ENCODE measurements at places on chromosomes 3 and 15.

DNA sequence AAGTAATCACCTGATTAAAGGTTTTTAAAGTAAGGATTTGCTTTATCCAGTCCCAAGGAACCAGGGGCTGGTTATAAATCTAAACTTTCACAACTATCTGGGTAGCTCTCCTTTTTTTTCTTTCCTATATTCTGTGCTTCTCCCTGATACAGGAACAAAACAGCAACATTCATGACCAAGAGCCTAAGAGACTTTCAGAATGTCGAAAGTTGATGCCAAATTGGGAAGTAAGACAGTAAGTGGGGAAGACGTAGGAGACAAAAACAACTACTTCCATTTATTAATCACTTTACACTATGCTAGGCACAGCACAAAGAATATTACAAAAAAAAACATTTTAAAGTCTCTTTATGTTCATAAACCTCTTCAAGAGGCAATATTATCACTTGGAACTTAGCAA lies 211.6 kb downstream of the MAGI1 start:
- DNase-seq = no peak

- DNase-seq = no peak
These were observed 124.1 kb downstream of the DNAH12 start for GRCh38 chr3:57420001-57420400.

- no peak for DNase-seq
These were observed 105.1 kb upstream of the FRMD4B start for GRCh38 chr3:69490971-69491370.

- no peak for DNase-seq
These were observed 53.3 kb downstream of the KY start for GRCh38 chr3:134597390-134597970.

DNA sequence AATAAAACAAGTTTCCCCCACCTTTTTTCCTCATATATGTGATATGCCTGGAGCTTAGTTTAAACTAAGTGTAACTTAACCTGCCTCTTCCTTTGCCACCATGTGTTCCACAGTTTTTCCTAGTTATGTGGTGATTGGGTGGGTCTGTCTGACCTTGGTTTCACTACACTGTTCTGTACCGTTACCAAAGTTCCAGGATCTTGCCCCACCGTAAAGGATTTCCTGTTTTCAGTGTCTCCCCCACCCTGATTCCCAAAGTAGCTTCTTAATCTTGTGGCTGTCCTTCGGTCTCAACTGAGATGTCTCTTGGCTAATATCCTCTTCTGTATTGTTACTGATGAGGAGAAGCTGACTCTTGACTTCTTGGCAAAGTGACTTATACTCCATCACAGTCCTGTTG lies 6.4 kb upstream of the MGA start:
- DNase-seq = no peak

GRCh38 chr3:103085465-103085864 lies 650.6 kb downstream of the ZPLD1 start:
- DNase-seq = no peak

- no peak for DNase-seq
These were observed 53.8 kb upstream of the SEC22A start for GRCh38 chr3:123147754-123148535.

GRCh38 chr3:160501325-160501724 lies 51.7 kb upstream of the TRIM59 start:
- no peak for DNase-seq

GRCh38 chr3:183774631-183775030 lies 50.7 kb downstream of the MAP6D1 start:
- peak; percentile 81 for DNase-seq

DNA sequence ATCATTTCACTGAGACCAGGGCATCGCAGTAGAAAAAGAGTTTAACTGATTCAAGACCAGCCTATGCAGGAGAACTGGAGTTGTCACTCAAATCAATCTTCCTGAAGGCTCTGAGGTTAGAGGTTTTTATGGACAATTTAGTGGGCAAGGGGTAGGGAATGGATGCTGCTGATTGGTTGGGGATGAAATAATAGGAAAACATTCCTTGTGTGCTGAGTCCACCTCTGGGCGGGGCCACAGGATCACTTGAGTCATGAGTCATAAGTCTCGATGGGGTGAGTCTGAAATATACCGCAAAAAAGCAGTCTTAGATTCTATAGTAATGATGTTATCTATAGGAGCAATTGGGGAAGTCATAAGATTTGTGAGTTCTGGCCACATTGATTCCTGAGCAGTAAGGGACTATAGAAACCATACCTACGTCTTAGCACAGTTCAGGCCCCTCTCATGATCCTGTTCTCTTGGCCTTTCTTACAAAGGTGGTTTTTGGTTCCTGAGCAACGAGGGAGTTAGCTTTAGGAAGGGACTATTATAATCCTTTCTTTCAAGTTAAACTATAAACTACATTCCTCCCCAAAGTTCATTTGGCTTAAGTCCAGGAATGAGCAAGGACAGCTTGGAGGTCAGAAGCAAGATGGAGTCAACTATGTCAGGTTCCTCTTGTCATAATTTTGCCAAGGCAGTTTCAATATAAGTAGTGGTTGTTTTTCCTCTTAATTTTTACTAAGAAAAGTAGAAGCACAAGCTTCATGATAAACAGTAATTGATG lies 2.7 kb upstream of the OPA1 start:
- peak; percentile 65 for DNase-seq

- DNase-seq = no peak
These were observed 51.5 kb downstream of the MAP4 start for GRCh38 chr3:47964740-47965139.

GRCh38 chr3:150248116-150248887 lies 159.8 kb upstream of the TSC22D2 start:
- DNase-seq = peak; percentile 94

GRCh38 chr3:76436894-76437293 lies 603.0 kb upstream of the ROBO2 start:
- peak; percentile 79 for DNase-seq

DNA sequence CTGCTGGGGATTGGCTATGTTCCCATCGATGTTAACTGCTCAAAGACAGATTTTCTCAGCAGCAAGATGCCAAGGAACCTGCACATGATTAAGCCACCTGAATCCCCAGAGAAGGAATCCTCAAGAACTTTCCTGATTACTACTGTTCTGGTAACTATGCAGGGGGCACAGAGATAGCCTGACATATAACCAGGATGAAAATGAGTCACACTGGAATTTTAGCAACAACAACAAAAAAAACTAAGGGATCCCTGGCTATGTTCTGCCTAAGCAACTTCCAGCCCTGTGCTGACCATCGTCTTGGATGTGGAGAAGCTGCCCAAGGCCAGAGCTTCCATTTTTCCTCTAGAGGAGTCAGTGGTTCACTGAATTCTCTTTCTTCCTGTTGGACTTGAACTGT lies 13.8 kb downstream of the RIOX2 start:
- DNase-seq = peak; percentile 52

DNA sequence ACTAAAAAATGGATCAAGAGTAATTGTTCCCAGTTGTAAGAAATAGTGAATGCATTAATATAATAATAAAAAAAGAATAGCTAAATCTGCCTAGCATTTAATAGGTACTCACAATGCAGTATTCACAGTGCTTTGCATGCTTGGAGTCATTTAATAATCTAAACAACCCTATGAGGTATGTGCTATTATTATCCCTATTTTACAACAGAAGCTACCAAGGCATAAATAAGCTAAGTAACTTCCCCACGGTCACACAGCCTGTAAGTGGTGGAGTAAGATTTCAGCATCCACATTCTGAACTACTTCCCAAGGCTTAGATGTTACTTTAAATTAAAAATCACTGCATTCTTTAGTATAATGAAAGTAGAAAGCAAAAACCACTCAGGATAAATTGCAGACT lies 102.9 kb downstream of the PLCH1 start:
- DNase-seq = no peak

DNA sequence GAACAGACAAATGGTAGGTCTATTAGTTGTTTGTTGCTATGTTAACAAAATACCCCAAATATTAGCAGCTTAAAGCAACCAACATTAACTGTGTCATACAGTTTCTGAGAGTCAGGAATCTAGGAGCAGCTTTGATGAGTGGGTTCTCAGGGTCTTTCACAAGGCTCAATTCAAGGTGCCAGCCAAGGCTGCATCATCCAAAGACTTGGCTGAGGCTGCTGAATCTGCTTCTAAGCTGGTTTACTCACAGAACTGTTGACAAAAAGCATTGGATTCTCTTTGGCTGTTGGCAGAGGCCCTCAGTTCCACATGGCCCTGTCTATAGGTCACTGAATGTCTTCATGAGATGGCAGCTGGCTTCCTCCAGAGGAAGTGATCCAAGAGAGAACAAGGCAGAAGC lies 40.3 kb upstream of the TSC22D2 start:
- no peak for DNase-seq

- peak; percentile 70 for DNase-seq
These were observed 3.8 kb upstream of the LOXL1 start for GRCh38 chr15:73922186-73923151.

GRCh38 chr3:107430214-107430995 lies 53.2 kb downstream of the CCDC54 start:
- peak; percentile 19 for DNase-seq

GRCh38 chr3:18234717-18235335 lies 190.3 kb downstream of the SATB1 start:
- DNase-seq = no peak

- DNase-seq = no peak
These were observed 573 bp upstream of the DIS3L start for GRCh38 chr15:66292571-66293418.

All from IMR-90 (cell line).